Subcutaneous preadipocyte (primary cell): ENCODE measurements at places on chromosomes 3 and 15. TPM values are rescaled to one million over a fixed set of nuclear protein-coding genes. Genes with fewer than 3 reads are reported as not detected.

The SRPRB gene
- total RNA-seq = 66.1 and 80.9 TPM in 2 replicates

The RPSA gene
- 1,102 and 1,458 TPM in 2 replicates for total RNA-seq

The KCNH8 gene
- not detected in 2 replicates for total RNA-seq

The TRPM1 gene
- total RNA-seq = under 0.01 TPM in 1 of 2 replicates, not detected in the other

The ABTB1 gene
- 8.2 and 11.0 TPM in 2 replicates for total RNA-seq

The PLSCR4 gene
- 9.4 and 11.0 TPM in 2 replicates for total RNA-seq

The IGSF11 gene
- under 0.01 TPM in 1 of 2 replicates, not detected in the other for total RNA-seq
